Thoracic aorta (tissue), 2 donors: ENCODE measurements at places on chromosomes 5 and 9.

GRCh38 chr5:20575571-20575970 is 587.6 kb upstream of the CDH18 start:
- DNase-seq: no peak

DNA sequence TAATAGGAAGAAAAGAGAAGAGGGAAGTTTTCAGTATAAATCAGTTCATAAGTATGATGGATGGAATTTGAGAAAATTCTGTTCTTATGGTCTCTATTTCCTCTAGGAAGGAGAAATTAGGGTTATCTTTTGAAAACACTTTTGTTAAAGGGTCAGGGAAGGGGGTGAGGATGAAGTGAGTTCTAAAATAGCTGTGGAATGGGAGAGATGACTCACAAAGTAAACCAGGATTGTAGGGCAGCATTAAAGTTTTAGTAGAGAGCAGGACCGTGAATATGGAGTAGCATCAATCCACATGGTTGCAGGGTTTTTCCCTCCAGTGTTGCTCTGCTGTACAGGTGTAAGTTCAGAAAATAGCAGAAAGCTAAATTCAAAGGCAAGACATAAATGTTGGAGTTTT is 32.4 kb downstream of the MUSK start:
- no peak for DNase-seq

- no peak for DNase-seq
Observed at GRCh38 chr5:52710310-52710971, 77.3 kb upstream of the ITGA1 start.

GRCh38 chr5:110738503-110738811 is 350 bp upstream of the SLC25A46 start:
- peak; percentile 4 for DNase-seq

GRCh38 chr5:65539827-65540226 is 23.1 kb downstream of the CENPK start:
- no peak for DNase-seq

DNA sequence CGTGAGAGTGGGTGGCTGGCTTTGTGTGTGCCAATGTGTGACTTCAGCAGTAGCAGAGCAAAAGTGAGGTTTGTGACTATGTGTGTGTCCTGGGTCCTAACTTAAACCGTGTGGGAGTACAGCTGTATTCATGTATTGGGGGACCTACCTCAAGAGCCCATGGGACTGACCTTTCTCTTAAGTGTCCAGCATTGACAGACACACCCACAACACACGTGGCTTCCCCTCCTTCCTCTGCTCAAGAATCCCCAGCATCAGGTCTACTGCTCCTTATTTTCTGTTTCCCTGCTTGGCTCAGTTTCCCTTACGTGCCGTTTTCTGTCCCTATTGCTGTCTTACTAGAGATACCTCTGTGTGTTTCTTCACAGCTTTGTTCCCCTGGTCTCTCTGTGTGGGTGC is 616 bp downstream of the IL11RA start:
- no peak for DNase-seq

GRCh38 chr5:150389531-150390266 is 23.0 kb downstream of the CD74 start:
- DNase-seq: no peak

GRCh38 chr9:107751567-107752210 is 262.1 kb upstream of the KLF4 start:
- no peak for DNase-seq

- DNase-seq: no peak
Observed at GRCh38 chr5:59182760-59183159, 599.9 kb downstream of the RAB3C start.

DNA sequence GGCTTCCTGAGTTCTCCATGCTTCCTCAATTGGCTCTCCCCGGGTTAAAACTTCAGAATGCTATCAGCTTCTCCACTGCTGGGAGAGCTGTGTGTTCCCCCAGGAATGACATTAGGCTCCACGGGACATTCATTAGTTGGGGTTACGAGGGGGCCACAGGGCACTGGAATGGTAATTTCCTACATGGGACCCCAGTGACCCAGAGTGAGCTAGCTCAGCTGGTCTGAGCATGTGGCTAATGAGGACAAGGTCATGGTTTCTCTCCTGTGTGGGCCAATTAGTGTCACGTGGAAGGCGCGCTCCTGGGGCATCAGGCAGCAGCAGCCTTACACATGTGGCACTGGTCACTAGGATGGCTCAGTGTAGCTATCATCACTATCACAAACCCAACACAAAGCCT is 21.0 kb downstream of the LSM11 start:
- no peak for DNase-seq

DNA sequence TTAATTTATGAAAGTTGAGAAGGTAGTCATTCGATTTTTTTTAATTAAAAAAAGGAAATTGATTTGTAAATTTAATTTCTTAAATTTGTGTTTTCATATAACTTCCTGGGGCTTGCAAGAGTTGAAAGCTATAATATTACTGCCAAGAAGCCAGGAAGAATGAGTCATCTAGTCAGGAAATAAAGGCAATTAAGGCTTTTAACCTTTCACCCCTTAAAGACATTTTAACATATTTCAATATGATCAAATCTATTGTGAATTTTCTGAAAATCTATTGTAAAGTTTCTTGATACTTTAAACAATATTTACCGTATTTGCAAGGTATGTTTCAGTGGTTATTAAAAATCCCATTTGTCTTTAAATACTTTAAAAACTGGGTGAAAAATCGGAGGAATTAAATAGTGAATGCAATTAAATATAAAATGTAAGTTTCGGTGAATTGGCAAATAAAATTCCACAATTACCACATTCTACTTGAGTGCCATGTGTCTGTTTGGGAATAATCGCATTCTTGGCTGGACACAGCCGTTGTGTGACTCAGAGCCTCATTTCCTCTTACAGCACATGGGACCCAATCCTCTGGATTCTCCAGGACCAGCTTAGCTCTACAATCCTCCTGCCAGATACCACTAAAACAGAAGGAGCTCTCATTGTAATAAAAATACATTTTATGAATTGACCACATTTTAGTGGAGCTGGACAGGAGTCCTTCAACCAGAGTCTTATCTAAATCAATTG is 310.7 kb downstream of the HCN1 start:
- no peak for DNase-seq

- DNase-seq: no peak
Observed at GRCh38 chr9:127869310-127870152, 7.9 kb downstream of the AK1 start.

DNA sequence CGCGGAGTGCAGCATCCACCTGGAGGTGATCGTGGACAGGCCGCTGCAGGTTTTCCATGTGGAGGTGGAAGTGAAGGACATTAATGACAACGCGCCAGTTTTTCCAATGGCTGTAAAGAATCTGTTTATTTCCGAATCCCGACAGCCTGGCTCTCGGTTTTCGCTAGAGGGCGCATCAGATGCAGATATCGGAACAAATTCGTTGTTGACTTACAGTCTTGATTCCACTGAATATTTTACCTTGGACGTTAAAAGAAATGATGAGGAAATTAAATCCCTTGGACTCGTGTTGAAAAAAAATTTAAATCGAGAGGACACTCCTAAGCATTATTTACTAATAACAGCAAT is 611 bp downstream of the PCDHA3 start:
- no peak for DNase-seq

DNA sequence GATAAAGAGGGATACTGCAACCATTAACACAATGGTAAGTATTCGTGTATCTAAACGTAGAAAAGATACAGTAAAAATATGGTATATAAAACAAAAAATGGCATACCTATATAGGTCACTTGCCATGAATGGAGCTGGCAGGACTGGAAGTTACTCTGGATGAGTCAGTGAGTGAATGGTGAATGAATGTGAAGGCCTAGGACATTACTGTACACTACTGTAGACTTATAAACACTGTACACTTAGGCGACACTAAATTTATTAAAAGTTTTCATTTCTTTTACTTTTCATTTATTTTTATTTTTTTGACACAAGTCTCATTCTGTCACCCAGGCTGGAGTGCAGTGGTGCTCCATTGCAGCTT is 14.1 kb downstream of the TDRD7 start:
- no peak for DNase-seq

GRCh38 chr5:115472271-115473025 is 72.1 kb downstream of the FEM1C start:
- no peak for DNase-seq

DNA sequence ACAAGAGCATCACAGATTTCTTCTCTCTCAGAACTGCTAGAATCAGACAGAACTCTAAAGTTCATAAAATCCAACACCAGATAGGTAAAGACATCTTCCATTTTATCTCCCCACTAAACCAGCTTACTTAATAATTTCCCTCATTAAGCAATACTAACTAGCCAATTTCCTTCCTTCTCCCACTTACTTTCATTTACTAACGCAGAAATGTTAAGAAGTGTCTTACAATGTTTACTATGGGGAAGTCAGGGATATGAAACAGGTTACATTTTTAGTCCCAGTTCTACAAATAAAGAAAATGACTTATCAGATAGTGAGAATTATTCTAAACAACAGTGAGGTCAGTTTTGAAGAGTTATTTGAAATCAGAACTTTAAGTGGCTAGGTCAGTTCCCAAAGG is 236.5 kb downstream of the FBXL17 start:
- no peak for DNase-seq

- DNase-seq: peak; percentile 10
Observed at GRCh38 chr5:6454628-6455053, 6.0 kb downstream of the UBE2QL1 start.

DNA sequence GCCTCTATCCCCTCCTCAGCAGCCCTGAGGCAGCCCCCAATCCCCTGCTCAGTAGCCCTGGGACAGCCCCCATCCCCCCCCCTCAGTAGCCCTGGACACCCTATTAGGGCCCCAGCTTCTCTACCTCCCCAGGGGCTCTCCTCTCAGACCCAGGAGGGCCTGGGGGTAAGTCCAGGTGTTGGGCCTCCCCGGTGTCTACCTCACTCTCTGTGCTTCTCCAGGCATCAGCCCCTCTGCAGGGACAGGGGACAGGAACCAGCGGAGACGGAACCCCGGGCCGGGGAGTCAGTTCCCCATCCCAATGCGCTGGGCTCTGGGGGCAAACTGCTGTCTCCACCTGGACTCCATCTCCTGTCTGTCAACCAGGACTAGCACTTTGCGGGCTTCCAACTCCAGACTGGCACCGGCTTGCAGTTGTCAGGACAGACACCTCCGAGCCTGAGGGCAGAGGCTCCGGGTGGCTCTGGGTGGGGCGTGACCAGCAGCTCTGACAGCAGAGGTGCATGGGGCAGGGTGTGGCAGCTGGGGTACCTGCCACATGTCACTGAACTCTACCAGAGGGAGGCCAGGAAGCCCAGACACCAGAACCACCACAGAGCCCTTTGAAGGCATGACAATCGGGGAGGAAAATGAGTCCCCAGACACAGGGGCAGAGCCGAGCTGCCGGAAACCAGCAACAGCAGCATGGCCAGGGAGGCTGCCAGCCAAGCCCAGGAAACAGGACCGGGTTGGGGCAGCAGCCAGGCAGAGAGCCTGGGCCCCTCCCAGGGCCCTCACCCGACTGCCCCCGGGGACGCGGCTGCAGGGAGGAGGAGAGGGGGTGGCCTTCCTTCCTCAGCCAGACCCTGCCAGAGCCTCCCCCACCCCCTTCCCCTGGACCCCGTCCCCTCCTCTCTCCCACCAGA is 17.7 kb upstream of the UBAC1 start:
- DNase-seq: no peak

GRCh38 chr9:115525111-115526058 is 407.4 kb upstream of the TNC start:
- DNase-seq: no peak

DNA sequence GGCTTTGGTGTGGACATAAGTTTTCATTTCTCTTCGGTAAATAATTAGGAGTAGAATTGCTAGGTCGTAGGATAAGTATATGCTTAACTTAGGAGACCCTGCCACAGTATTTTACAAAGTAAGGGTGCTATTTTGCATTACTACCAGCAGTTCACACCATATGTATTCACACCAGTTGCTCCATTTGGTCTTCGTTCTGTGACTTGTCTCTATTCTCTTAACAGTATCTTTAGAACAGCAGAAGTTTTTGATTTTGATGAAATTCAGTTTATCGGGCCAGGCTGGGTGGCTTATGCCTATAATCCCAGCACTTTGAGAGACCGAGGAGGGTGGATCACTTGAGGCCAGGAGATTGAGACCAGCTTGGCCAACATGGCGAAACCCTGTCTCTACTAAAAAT is 17.1 kb upstream of the ABL1 start:
- no peak for DNase-seq

- no peak for DNase-seq
Observed at GRCh38 chr5:112346411-112347044, 72.5 kb downstream of the EPB41L4A start.

- no peak for DNase-seq
Observed at GRCh38 chr5:68054638-68055037, 160.9 kb upstream of the PIK3R1 start.

GRCh38 chr5:153605386-153605785 is 114.9 kb downstream of the GRIA1 start:
- DNase-seq: no peak

DNA sequence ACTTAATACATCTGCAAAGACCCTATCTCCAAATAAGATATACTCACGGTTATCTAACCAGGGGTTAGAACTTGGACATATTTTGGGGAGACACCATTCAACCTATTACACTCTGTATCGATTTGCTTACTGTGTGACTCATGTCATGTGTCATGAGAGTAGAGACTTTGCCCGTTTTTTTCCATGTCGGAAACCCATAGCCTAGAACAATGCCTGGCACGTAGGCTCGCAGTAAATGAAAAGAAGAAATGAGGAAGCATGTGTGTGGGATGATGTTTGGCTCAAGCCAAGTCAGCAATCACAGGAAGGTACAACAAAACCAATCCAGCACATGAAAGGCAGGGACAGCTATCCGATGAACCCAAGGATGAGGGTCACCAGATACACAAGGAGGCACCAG is 94.6 kb upstream of the DNAH5 start:
- no peak for DNase-seq

GRCh38 chr9:107707915-107708441 is 218.4 kb upstream of the KLF4 start:
- DNase-seq: no peak

DNA sequence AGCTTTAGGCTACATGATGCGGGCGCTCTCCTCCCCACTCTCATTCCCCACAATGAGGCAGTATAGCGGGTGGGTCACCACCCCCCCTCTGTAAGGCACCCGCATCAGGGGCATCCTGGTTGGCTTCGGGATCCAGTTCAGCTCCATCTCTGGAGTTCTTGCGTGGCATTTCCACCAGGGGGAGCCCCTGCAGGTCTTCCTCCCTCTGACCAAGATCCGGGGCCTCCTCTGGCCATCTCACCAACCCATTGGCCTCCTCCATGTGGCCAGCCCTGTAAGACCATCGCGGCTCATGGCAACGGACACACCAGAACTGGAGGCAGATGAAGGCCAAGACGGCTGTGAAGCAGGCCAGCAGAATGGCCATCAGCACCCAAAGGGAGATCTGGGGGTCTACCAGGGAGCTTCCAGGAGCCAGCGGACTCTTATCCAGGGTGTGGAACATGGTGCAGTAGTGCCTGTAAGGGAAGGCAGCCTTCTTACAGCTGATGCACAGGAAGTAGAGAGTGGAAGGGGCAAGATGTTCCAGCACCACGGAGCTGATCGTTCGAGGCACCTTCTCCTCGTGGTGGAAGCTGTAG is 77.0 kb downstream of the CYFIP2 start:
- DNase-seq: no peak

GRCh38 chr5:51566953-51567352 is 183.7 kb downstream of the ISL1 start:
- DNase-seq: no peak

GRCh38 chr9:115466756-115467155 is 348.8 kb upstream of the TNC start:
- no peak for DNase-seq
